IPS DF 19.7 (cell line): ENCODE measurements at places on chromosomes 4 and X.

GRCh38 chrX:150768132-150768485 lies 74.9 kb downstream of the MTMR1 start:
- no peak for DNase-seq

DNA sequence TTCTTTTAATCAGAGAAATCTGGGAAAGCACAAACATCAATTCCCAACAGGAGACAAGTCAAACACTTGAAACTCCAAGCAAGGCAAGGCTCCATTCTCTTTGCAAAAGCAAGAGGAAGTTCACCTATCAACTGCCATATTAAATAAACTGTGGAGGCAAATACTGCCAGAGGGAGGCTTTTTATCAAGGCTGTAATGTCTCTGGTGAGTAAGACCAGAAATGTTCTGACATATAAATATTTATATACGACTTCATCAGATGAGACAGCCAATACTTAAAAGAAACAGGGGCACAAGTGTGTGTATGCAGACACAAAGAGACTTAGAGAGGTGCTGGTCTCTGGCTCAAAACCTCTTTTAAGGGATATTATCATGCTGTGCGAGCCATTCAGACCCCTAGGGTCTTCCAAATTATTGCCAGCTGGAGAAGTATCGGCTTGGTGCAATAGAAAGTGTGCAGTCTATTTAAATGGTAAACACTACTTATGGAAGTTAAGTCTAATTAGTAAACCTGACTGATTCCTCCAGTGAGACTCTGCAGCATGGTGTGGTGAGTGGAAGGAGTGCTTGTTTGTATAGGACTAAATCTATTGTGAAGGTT lies 24.4 kb downstream of the DCX start:
- DNase-seq: no peak

GRCh38 chr4:15366721-15367120 lies 61.1 kb upstream of the C1QTNF7 start:
- DNase-seq: no peak

GRCh38 chr4:142406917-142407501 lies 439.1 kb downstream of the INPP4B start:
- DNase-seq: no peak

- DNase-seq: no peak
These were observed 1.3 kb upstream of the TMEM154 start for GRCh38 chr4:152680988-152681603.

DNA sequence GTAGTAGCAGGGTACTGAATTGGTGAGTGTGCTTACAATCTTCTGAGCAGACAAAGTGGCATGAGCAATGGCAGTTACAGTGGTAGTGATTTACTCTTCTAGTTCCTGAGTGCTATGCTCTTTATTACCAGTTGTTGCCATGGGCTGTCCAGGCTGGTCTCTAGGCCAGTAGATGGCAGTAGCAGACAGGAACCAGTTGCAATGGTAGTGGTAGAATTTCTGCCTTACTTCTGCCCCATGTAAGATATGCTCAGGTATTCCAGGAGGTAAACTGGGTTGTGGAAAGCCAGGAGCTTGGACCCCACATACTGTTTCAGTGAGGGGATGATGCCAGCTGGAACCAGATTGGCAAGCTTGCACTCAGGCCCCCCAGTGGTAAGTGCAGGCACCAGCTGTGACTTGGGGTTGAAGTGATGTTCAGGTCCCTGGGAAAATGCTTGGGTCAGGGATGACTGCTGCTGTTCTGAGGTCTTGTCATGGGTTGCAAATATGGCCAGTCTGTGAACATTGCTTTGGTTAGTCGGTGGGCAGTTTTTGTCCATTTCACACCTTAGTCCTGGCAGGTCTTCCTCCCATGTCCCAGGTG lies 63.0 kb upstream of the ZXDB start:
- DNase-seq: peak; percentile 9

GRCh38 chrX:74117962-74118902 lies 185.7 kb upstream of the ZCCHC13 start:
- no peak for DNase-seq
